Activated CD8-positive, alpha-beta memory T cell treated with anti-CD3 and anti-CD28 coated beads for 1 hour (primary cell): ENCODE measurements at places on chromosomes 7 and 10.

- DNase-seq, result no peak
These were observed 109.0 kb downstream of the INPP5A start for GRCh38 chr10:132646443-132647097.

DNA sequence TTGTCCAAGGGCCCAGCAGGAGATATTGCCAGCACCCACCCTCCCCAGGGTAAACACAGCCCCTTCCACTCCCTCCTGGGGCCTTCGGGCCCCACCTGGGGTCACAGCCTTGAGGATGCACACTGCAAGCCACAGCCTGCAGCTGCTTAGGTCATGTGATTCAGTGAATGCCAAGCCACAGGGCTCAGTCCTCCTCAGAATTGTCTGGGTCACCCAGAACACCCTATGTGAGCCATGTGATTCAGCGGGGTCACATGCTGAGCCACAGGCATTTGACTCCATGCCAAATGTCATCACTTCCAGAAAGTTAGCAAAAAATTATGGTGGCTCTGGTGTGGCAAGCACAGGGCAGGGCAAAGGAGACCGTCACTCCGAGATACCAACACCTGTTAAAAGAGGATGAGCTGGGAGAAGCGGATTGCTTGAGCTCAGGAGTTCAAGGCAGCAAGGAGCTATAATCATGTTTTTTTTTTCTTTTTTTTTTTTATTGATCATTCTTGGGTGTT, 17.2 kb upstream of the PSAP start:
- DNase-seq, result no peak

DNA sequence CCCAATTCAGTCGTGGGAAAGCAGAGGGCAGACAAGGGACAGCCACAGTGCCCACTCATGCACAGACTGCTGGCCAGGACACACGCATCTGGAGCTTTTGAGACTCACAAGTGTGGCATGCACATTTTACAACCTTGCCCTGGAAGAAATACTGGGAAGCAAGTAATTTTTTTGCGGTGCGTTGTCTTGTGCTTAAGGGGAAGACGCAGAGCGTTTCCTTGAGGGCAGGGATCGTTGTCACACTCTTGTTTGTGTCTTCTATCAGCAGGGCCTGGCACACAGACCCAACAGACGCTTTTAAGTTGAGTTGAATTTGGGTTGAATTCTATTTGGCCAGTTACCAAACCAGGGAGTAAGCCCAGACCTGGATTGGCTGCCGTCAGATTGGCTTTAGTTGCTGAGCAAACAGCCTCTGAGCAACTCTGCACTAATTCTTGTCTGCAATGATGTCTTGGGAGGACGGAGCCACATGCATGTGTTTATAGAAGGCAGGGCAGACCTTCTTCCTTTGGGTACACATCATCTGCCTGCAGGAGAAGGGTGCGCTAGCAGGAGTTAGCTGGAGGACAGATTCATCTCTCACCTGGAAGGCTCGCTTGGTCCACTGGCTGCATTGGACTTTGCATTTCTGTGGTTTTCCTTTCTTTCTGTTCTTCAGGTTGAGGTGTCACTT, 38.4 kb downstream of the IL2RA start:
- DNase-seq, result no peak

GRCh38 chr7:44375236-44375699, 49.9 kb upstream of the CAMK2B start:
- DNase-seq, result no peak

- DNase-seq, result no peak
These were observed 173.5 kb downstream of the SEMA3E start for GRCh38 chr7:83475420-83475819.

DNA sequence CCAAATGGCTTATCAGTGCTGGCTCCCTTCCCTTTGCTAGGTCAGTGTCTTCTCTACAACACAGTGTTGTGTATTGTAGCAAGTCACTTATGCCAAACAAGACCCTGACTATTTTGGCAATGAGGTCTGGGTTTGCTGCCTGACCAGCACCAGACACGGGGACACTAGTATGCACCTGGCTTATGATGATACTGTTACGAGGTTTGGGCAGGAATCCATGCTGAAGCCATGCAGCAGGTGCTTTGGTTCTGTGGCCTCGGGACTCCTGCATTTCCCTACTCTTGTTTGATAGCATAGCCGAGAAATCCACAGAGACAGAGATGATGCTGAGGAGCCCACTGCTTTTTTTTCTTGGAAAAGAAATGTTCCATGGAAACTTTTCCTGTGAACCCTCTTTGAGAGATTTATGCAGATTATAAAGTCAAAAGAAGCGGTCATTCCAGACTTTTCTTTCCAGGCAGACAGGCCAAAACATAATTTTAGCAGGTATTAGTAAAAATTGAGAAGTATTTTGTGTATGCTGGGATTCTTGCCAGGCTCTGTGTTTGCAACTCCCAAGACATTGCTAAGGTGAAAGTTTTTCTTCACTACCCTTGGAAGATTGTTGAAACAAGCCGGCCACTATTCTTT, 291.1 kb downstream of the BBS9 start:
- no peak for DNase-seq

GRCh38 chr7:16071246-16071857, 350.0 kb downstream of the CRPPA start:
- no peak for DNase-seq

GRCh38 chr7:146658604-146659003, 542.0 kb downstream of the CNTNAP2 start:
- no peak for DNase-seq

DNA sequence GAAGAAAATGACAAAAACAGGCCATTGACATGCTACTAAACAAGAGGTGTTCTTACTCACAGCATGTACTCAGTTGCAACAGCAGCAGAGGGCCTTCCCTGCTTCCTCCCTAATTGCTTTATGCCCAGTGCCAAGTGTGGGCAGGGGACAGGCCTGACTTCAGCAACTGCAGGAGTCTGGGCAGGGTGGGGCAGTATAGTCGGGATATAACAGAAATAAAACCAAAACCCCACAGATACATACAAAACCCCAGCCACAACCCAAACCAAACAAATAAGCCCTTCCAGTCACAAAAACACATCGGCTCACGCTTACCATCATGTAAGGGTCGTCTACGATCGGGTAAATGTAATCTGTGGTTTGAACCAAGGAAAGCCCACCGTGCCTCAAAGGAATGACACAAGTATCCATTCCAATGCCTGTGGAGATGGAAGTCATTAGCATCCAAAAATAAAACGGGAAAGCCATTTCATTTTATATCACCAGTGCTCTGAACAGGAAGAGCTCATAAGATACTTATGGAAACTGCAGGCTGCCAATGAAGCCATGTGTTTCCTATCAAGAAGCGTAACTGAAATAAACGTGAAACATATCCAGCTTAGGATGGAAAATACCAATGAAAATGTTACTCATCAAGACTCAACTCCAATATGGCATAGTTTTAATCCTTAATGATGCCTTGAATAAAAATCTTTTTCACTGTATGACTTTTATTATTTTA, 9.5 kb downstream of the SEPHS1 start:
- DNase-seq, result no peak

- DNase-seq, result no peak
These were observed 4.9 kb upstream of the NKX2-3 start for GRCh38 chr10:99527526-99528493.

DNA sequence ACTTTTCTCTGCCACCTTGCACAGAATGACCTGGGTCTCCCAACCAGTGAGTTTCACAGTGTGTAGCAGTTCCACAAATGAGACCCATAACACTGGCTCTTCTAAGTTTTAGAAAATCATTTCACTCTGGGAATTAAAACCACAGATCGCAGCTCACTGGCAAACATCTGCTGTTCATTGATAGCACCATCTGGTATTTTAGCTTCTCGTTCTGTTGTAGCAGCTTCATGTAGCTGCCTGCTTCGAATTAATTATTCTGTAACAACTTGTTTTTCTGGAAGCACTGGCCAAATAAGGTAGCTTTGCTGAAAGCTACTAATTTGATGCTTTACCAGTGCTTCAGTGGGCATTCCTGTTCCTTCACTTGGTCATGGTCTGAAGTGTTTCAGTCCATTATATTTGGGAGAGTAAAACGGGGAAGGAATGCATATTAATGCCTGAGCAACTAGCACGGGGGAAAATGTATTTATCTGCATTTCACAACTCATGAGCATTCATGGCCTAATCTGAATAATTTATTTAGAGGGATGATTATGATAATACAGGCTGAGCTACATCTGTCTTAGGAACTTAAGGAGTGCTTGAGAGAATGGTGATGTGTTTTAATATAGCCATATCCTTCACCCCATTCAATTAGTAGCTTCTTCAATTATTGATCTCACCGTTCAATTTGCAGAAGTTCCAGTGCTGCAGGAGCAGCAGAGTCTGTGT, 447.4 kb downstream of the XPNPEP1 start:
- DNase-seq, result no peak

GRCh38 chr7:136637813-136638212, 230.6 kb upstream of the CHRM2 start:
- DNase-seq, result no peak

GRCh38 chr10:103044942-103045489, 126.9 kb downstream of the CNNM2 start:
- DNase-seq, result no peak

- DNase-seq, result no peak
These were observed 23.2 kb downstream of the NKX2-3 start for GRCh38 chr10:99555825-99556523.

DNA sequence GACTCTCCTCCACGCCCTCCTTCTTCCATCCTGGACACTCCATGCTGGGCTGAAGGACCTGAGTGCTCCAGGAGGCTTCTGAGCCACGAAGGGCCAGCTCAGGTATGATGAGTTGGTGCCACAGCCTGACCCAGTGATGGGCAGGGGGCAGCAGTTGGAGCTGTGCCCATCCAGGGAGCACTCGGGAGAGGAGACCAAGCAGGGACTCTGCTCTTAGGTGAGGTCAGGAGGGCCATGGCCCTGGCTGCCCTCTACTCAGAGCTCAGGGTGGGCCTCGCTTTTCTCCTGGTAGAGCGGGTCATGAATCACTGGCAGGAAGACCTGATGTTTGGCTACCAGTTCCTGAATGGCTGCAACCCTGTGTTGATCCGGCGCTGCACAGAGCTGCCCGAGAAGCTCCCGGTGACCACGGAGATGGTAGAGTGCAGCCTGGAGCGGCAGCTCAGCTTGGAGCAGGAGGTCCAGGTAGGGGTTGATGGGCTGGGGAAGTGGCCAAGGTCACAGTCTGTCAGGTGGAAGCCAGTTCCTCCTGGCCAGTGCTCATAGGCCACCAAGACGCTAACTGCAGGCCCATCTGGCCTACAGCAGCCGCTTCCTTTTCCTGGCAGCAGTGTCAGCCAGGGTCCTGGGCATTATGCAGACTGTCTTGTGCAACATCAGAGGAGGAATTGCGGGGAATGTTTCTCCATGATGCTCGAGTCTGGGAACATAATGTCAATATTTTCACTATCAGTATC, 50.8 kb downstream of the ALOX5 start:
- DNase-seq, result no peak
